ENCODE measurements at places on chromosomes 5 and 9. TPM values are rescaled to one million over a fixed set of nuclear protein-coding genes. Genes with fewer than 3 reads are reported as not detected.

Gene TLR4
- total RNA-seq: 9.1 TPM

GRCh38 chr9:101650142-101650541, 55.4 kb upstream of the PPP3R2 start:
- no peak overlapping the region for H3K4me3 ChIP-seq
- H3K4me1 ChIP-seq: no peaks in the 10 kb centered on the region
- H3K27ac ChIP-seq: no peak overlapping the region

Gene HAND1
- not detected for total RNA-seq

DNA sequence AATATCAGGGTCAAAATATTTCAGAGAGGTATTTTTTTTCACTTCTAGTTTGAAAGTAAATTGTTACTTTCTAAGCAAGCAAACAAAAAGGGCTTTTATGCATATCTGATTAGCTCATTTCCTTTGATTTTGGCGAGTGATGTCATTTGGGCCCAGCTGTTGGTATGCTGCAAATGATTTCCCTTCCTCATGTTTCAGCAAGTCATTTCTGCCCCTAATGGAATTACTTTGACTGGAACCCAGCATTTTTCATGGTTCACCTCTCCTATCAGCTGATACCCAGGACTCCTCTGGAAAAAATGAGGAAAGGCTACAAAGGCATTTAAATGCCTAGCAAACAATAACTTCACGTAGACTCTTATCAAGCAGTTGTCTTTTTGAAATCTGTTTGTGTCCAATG, 500.6 kb downstream of the EBF1 start:
- H3K4me3 ChIP-seq: no peak overlapping the region
- peak; percentile 67 for DNase-seq
- no peaks in the 10 kb centered on the region for H3K36me3 ChIP-seq
- no peak overlapping the region for H3K27ac ChIP-seq
- H3K4me1 ChIP-seq: peaks cover 5% of the 10 kb centered on the region

All from astrocyte (in vitro differentiated cells and primary cell).